ENCODE measurements at places on chromosomes 16 and 17. TPM values are rescaled to one million over a fixed set of nuclear protein-coding genes. Genes with fewer than 3 reads are reported as not detected.
A peak's percentile ranks its signal among the peaks of the same experiment; 100 is the strongest.

The ADGRG3 gene
- total RNA-seq, result 7.7 TPM

The PLXDC1 gene
- 4.2 TPM for total RNA-seq

The SNF8 gene
- total RNA-seq, result 41.3 TPM

The PIP4K2B gene
- 35.3 TPM for total RNA-seq

The C17orf107 gene
- total RNA-seq, result not detected

The TMEM238L gene
- total RNA-seq, result 72.4 TPM

The ZACN gene
- not detected for total RNA-seq

The NAGS gene
- 0.29 TPM for total RNA-seq

The C16orf86 gene
- not detected for total RNA-seq

The FOXL1 gene
- 5.1 TPM for total RNA-seq

The NTN1 gene
- total RNA-seq, result 9.0 TPM

DNA sequence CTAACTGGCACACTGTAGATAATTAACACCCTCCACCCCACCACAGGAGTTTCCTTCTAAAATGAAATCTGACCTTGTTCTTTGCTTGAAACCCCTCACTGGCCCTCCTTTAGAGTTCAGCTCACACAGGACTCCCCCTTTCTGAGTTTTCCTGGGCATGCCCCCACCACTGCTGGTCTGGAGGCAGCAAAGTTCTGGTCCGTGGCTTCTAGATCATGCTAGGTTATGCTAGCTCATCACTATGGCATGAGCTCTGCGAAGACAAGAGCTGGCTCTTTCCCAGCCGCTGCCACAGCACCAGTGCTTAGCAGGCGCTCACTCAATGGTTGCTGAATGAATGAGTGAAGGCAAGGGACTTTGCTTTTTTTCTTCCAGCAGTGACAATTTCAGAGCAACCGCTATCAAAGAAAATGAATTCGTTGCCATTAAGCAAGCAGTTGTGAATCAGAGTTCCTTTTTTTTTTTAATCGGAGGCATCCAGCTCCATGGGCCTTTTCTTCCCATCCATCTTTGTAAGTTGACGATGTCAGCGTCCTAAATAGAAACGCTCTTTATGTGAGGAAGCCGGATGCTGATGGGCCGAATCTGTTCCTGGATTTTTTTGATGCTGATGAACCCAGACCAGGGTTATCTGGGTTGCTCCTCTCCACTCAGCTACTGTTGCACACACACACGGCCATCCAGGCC lies 80.8 kb upstream of the NOL11 start:
- no peak for DNase-seq

GRCh38 chr17:80955078-80955477 lies 36.6 kb upstream of the CHMP6 start:
- DNase-seq, result no peak

DNA sequence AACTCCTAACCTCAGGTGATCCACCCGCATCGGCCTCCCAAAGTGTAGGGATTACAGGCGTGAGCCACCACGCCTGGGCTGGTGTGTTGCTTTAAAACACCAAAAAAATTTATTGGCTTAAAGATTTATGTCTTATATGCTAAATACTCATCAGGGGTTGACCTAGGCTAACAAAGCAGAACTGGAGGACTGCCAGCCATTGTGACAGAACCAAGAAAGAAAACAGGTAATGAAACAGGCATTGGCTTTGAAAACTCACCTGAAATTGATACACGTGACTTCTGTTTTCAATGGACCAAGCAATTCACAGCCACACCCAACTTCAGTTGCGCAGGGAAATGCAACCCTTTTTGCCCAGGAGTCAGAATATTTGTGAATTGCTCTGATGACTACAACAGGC lies 4.9 kb upstream of the PHAF1 start:
- peak; percentile 54 for DNase-seq

GRCh38 chr16:3652373-3653195 lies 1.9 kb upstream of the DNASE1 start:
- peak; percentile 21 for DNase-seq

- no peak for DNase-seq
Measured at GRCh38 chr17:12815642-12816141, 26.4 kb downstream of the ARHGAP44 start.

DNA sequence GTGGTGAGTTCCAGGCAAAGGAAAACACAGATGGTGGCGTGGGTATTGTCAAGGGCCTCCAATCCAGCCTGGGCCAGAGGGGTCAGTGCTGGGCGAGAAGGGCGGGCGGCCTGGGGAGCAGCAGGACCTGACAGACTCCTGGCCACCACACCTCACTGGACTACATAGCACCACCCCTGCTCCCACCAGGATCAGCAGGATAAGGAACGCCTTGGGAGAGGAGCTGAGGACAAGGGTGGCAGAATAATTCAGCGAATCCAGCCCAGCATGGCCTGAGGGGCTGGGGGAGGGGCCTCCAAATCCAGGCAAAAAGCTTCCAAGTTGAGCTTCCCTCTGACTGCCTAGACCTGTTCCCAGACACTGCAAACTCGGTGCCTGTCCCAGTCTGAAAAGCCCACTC lies 6.5 kb downstream of the DLX4 start:
- no peak for DNase-seq

DNA sequence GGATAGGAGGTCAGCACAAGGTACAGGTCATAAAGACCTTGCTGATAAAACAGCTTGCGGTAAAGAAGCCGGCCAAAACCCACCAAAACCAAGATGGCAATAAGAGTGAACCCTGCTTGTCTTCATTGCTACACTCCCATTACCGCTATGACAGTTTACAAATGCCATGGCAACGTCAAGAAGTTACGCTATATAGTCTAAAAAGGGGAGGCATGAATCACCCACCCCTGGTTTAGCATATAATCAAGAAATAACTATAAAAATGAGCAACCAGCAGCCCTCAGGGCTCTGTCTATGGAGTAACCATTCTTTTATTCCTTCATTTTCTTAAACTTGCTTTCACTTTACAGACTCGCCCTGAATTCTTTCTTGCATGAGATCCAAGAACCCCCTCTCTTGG lies 1.0 kb upstream of the HSBP1 start:
- DNase-seq, result no peak

GRCh38 chr17:47297661-47298400 lies 25.9 kb upstream of the EFCAB13 start:
- DNase-seq, result no peak

- no peak for DNase-seq
Measured at GRCh38 chr17:72079700-72080099, 41.1 kb upstream of the SOX9 start.

DNA sequence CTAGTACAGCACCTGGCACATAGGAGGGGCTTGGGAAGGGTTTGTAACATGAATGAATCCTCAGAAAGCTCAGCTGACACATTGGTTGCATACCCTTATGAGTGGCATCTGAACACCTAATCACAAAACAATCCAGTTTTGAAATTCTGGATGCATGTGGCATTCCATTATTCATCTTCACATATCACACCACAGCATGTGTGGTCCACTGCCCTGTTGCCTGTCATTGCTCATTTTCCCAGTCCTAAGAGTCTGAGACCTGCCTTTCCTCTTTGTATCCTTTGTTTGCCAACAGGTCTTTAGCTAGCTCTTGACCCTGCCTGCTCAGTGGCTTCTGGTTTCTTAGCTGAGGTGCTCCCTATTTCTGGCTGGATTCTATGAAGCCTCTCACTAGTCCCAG lies 170.8 kb upstream of the ASIC2 start:
- DNase-seq, result no peak

- peak; percentile 28 for DNase-seq
Measured at GRCh38 chr16:48687421-48688038, 77.5 kb upstream of the N4BP1 start.

DNA sequence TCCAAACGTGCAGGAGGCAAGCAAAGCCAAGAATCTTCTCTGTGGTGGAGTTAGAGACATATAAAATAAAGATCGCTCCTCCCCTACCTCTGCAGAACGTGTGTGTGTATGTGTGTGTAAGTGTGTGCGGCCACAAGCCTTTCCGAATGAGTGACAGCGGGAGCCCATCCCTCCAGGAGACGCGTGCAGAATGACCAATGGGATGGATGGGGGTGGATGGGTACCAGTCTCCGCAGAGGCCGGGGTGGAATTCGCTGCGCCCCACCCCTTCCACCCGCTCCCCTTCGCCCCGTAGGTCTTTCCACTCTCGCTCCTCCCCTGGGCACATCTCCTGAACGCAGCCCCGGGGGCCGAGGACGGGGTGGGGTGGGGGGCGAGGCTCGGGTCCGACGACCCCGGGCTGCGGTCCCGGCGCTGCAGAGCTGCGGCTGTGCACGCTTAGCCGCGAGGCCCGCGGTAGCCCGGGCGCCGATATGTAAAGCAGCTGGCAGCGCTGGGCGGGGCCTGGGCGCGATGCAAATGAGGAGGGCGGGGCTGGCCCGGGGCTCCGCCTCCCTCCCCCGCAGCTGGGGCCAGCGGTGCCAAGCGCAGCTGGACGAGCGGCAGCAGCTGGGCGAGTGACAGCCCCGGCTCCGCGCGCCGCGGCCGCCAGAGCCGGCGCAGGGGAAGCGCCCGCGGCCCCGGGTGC lies at the start of gene PRKCB:
Gene PRKCB (plus strand): TSS at position 594 of the 688 bp plus-strand sequence.
- DNase-seq, result peak; percentile 68

GRCh38 chr16:35497399-35497798 lies 2038.0 kb downstream of the TP53TG3F start:
- no peak for DNase-seq

GRCh38 chr17:10297691-10298090 lies 75.1 kb downstream of the MYH13 start:
- DNase-seq, result no peak

DNA sequence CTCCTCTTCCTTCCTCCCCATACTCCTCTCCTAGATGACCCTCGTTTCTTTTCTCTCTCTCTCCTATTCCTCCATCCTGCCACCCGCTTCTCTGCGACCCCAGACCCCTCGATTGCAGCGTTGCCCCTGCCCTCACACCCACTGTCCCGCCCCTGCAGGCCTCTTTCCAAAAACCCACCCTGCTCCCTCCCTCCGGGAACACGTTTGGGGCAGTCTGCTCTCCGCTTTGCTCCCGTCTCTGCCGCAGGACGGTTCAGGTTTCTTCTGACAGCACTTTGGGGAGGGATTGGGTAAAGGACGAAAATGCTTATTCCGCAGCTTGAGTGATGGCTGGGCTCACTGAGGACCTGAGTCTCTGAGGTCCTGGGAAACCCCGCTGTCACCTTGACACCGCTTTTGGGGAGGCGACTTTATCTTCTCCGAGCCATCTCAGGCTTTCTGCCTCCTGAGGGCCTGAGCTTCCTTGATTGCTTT lies 690 bp downstream of the NDE1 start:
- peak; percentile 60 for DNase-seq

DNA sequence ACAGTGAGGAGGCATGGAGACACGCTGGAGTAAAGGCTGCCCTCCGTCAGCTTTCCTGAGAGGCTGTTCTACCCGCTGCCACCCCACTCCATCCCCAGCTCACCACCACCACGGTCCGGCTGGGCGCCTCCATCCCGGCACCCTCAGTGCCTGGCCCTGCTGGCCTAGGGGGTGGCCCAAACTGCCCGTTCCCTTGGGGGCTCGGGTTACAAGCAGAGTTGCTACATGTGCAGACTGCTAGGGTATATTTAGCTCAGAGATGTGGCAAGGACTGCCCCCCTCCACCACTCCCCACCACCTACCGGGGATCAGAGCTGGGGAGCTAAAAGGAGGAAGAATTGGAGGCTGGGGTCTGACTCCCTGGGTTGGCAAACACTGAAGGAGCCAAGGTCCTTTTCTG lies 4.1 kb downstream of the CACNB1 start:
- DNase-seq, result no peak

DNA sequence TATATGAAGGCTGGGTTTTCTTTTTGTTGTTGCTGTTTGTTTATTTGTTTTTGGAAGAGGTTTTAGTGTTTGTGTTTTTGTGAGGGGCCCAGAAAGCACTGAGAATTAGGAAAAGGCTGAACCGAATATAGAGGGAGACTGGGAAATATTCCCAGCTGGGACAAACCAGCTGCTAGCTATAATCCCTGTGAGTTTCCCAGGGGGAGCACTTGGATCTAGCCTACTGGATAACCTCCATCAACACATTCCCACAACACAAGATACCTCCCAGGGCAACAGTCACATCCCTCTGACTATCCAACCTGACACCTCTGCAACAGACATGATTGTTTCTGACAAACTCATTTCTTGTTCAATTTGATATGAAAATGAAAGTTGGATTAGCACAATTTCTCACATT lies 16.7 kb downstream of the CDH11 start:
- DNase-seq, result no peak

DNA sequence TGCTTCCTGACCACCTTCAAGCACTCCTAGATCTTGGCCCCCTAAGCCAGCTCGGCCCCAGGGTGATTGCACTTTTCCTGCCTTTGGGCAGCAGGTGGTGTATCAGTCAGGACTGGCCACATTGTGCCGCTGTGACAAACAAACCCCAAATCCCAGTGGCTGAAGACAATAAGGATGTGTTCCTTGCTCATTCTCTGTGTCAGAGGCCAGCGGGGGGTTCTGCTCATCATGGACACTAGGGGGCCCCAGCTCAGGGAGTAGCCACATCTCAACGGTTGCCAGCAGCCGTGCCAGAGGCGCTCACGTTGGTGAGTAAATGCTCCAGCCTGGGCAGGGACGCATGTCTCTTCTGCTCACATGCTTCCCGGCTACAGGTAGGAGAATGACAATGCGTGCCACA lies 60.4 kb downstream of the ZDHHC7 start:
- no peak for DNase-seq

GRCh38 chr17:1590029-1590746 lies 27.6 kb upstream of the PITPNA start:
- DNase-seq, result peak; percentile 85

DNA sequence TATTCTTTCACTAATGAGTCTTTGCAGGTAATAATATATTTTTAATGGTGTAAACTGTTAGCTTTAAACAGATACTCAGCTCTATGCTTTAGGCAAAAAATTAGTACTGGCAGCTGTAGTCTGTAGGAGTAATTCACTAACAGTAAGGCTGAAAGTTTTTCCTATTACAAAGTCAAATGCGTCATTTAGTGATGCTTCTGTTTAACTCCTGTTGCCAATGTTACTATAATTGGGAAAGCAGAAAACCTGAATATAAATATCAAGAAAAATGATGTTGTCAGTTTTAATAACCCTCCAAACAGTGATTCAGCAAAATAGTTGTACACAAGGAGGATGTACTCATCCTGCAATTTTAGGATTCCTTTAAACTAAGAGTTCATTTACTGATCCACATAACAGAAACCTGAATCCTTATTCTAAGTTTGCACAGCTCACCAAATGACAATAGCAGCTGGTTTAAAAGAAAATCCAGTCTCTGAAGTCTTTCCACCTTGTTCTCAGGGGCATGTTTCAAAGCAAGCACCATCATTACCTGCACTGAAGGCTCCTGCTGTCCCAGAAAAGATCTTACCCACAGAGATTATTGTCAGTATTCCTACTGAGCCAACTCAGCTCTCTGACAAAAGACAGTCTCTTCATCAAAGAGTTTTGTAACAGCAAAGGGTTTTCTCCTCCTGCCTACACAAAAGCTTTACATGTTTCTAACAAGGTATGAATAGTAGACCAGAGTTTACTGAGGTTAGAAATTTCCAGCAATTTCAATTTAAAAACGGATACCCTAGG lies 4.2 kb downstream of the CDR2 start:
- DNase-seq, result no peak

- no peak for DNase-seq
Measured at GRCh38 chr17:66317629-66318028, 15.2 kb downstream of the PRKCA start.

- DNase-seq, result no peak
Measured at GRCh38 chr16:57148481-57148880, 37.4 kb downstream of the PSME3IP1 start.

- DNase-seq, result no peak
Measured at GRCh38 chr17:49612726-49613125, 37.1 kb downstream of the NXPH3 start.
